Vagina (tissue), 2 donors: ENCODE measurements at places on chromosomes 2 and 18. TPM values are rescaled to one million over a fixed set of nuclear protein-coding genes. Genes with fewer than 3 reads are reported as not detected.

Gene ZNF521
- total RNA-seq, result 18.7 TPM

Gene TXNDC2
- 0.49 TPM for total RNA-seq

Gene SERPINB13
- total RNA-seq, result 131 TPM

Gene ECEL1
- total RNA-seq, result not detected

Gene PCARE
- not detected for total RNA-seq

GRCh38 chr2:155690785-155691184, 641.7 kb downstream of the NR4A2 start:
- no peak for DNase-seq

DNA sequence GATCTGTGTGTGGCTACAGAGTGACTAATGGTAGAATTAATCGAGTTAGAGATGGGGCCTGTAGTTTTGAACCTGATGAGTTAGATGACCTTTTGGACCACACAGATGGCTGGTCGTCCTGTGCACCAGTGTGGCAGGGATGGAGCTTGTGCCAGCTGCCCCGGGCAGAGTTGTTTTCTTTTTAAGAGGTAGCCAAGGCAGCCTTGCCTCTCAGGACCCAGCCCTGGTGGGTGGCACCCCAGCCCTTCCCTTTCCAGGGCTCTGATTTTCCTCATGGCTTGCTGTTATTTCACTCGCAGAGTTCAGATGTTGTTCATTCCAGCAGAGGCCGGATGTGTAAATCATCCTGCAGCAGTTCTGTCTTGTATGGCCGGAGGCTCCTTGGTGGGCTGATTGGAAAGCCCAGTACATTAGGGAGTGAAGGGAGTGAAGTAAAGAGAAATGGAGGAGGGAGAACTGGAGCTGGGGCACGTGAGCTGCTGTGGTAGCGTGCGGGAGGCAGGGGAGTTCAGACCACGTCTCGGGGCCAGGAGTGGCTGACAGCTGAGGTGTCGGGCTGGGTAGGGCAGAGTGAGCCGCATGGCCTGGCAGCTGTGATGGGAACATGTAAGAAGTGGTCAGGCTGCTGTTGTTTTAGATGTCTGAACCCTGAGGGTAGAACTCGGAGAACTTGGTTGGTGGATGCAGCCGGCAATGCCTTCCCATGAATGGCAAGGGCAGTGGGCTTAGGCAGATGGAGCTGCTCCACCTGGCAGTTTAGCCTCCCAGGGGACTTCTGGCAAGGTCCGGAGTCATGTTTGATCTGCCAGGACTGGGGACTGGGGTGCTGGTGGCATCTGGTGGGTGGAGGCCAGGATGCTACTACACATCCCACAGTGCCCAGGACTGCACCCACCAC, 28.8 kb downstream of the ASAP2 start:
- no peak for DNase-seq

DNA sequence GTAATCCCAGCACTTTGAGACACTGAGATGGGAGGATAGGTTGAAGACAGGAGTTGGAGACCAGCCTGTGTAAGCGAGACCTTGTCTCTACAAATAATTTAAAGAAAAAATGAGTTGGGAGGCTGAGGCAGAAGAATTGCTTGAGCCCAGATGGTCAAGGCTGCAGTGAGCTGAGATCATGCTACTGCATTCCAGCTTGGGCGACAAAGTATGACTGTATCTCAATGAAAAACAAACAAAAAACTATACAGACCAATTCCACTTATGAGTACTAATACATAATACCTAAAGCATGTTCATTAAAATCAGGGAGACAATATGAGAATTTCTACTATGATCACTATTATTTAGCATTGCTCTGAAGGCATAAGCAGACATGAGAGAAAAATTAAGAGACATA, 12.6 kb downstream of the RNF149 start:
- no peak for DNase-seq

DNA sequence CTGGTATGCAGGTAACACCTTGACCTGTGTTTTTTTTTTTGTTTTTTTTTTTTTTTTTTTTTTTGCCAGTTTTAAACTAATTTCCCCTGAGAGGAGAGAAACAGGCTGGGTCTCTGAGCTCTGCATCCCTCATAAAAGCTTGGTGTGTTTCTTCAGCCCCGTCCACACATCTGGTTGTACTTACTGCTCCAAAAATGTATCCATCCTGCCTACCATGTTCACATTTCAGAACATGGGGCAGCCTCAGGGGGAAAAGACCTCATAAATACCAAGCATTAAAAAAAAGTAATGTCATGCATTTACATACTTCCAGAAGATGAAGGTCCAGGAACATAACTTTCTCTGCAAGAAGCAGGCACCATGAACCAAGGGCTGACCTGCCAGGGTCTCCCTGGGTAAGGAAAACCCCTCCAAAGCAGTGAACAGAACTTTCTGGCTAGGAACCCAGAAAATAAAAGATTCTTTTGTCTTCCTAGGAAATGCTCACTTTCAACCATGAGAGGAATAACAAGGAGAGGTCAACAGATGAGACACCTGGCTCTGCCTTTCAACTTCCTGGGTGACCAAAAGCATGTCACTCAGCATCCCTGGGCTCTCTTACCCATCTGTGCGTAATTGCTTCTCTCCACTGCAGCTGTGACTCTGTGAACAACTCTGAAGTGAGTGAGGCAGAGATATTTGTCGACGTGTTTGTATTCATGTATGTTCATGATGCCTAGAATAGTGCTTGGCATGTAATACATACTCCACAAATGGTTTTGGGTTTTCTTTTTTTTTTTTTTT, 118.6 kb downstream of the MCFD2 start:
- DNase-seq, result no peak

GRCh38 chr2:99338029-99338585, 918 bp downstream of the EIF5B start:
- no peak for DNase-seq

- no peak for DNase-seq
Measured at GRCh38 chr18:24427484-24427883, 1.0 kb downstream of the IMPACT start.

- no peak for DNase-seq
Measured at GRCh38 chr2:85770786-85771409, 17.1 kb downstream of the ATOH8 start.

DNA sequence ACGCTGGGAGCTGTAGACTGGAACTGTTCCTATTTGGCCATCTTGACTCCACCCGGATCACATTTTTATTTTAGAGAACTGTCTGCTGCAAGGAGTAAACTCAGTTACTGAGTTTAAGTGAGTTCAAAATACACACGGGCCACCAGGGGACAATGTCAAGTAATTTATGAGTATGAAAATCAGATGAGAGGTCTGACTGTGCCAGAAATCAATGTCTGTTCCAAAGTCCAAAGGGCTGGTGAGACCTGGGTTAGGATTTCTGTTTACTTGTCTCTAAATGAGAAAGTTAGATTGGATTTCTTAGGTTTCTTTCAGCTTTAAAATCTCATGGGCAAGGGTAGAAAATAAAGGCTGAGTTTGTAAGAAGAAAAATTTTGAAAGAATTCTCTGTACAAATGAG, 465.8 kb upstream of the MEIS1 start:
- DNase-seq, result no peak

DNA sequence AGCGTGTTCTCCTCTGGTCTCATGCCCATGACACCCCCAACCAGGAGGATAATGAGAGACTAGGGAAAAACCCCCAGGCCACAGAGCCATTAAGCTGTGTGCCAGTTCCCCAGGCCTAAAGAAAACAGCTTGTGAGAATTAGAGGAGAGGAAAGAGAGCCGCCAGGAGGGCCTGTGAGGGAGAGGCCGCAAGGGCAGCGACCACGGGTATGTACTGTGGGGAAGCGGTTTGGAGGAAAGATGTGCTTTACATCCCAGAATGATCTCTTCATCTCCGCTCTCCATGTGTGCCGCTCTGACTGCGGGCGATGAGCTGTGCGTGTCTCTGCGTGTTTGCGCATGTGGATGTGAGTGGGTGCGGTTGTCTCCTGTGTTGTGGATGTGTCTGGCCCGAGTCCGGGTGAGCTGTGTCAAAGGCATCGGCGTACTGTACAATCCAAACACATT, 82.9 kb downstream of the DYSF start:
- no peak for DNase-seq

- no peak for DNase-seq
Measured at GRCh38 chr2:196449083-196449482, 190.4 kb upstream of the CCDC150 start.

DNA sequence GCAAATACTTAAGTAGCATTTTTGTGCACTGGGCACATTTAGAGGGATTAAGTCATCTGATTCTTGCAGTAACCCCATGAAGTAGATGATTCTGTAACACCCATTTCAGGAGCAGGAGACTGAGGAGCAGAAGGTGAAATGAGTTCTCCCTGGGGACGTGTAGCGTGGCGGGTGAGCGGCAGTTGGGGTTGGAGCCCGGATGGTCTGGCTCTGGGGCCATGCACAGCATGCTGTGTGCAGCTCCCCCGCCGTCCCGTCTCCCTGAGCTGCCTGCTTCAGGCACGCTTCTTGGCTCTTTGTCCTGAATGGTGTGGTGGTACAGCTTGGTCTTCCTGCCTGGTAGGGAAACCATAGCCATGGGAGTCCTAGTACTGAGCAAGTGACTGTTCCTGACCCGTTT, 32.4 kb downstream of the INPP4A start:
- DNase-seq, result no peak

DNA sequence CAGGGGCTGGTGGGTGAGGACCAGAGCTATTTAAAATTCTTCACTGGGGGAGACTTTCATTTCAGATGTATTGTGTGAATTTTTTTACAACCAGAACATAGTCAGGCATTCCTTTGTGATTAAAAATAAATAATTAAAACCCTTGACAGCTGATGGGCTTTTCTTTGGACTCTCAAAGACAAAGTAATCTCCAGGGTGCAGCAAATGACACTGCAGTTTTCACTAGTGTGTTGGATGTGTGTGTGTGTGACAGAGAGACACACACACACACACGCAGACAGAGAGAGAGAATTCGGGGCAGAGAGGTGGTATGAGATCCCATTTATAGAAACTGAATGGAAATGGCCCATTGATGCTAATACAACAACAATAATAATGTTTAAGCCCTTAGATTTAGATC, 10.3 kb upstream of the GALNT14 start:
- DNase-seq, result no peak

GRCh38 chr18:33751613-33752221, 173.7 kb downstream of the ASXL3 start:
- DNase-seq, result no peak

DNA sequence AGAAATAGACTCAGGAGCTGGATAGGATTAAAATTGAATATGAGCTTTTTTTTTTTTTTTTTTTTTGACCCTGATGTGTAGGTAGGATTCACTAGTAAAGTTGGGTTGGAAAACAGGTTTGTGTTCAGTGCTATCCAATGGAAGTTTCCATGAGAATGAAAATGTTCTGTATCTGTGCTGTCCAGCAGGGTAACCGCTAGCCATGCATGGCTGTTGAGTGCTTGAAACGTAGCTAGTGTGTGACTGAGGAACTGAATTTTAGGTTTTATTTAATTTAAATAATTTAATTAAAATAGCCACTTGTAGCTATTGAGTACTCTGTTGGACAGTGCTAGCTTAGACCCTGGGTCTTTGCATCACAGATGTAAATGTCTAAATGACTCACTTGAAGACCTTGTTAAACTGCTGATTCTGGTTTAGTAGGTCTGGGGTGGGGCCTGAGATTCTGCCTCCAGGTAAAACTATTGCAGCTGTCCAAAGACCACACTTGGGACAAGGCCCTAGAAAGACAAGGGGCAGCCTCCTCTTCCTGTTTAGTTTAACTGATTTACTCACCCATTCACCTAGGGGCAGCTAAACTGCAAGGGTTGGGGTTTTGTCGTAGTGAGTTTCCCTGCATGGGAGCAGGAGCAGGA, 84.7 kb upstream of the STON1 start:
- no peak for DNase-seq

DNA sequence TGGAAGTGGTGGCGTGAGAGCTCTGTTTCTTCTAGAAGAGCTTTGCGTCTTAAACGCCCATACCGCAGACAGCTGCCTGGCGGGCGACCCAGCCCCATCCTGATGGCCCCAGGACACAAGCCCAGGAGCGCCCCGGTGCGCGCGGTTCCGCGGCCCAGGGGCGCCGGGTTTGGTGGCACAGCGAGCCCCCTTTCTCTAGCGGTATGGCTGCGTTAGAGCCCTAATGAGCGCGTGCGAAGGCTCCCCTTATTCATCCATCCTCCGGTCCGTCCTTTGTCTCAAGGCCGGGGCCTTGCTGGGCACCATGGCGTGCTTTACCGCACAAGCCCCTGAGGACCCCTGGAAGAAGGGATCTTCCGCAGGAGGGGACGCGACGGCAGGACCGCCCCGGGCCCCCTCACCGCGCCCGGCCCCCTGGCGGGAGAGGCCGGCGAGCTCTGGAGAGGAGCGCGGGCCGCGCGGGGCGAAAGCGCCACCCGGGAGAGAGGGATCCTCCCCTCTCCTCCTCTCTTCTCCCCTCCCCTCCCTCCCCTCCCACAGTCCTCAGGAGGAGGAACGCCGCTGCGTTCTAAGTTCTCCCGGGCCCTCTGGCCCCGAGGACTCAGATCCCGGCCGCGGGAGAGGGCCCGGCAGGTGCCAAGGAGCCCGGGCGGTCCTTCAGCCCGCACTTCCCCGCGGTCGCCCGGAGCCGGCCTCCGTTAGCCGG, 626 bp upstream of the SLC1A4 start:
- DNase-seq, result no peak

DNA sequence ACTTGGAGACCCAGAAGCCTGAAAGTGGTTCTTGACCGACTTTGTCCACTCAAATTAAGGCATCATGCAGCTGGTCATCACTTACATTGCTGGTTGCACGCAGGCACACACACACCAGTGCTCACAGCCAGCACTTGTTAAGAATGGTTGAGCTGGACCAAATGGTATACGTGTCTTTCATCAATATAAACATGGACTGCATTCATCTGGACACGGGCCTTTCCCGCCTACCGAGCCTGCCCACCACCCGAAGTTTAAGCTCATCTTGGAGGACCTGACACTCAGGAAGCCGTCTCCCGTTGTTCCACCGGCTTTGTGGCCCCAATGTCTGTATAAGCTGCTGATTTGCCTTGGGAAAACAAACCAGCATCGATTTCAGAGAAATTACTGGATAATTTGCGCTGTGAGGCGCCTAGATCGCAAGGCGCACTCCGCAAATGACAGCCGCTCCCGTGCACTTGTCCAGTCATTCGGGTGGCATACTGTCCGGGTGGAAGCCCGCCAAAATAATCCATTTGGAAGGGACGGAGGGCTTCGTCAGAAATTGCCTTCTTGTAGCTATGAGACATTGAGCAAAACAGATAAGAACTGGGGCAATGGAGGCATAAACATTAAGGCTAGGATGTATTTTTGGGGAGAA, 40.1 kb upstream of the AKAIN1 start:
- no peak for DNase-seq

- no peak for DNase-seq
Measured at GRCh38 chr2:24105816-24106215, 17.3 kb downstream of the PFN4 start.
